ENCODE measurements at places on chromosomes 6 and 20.

DNA sequence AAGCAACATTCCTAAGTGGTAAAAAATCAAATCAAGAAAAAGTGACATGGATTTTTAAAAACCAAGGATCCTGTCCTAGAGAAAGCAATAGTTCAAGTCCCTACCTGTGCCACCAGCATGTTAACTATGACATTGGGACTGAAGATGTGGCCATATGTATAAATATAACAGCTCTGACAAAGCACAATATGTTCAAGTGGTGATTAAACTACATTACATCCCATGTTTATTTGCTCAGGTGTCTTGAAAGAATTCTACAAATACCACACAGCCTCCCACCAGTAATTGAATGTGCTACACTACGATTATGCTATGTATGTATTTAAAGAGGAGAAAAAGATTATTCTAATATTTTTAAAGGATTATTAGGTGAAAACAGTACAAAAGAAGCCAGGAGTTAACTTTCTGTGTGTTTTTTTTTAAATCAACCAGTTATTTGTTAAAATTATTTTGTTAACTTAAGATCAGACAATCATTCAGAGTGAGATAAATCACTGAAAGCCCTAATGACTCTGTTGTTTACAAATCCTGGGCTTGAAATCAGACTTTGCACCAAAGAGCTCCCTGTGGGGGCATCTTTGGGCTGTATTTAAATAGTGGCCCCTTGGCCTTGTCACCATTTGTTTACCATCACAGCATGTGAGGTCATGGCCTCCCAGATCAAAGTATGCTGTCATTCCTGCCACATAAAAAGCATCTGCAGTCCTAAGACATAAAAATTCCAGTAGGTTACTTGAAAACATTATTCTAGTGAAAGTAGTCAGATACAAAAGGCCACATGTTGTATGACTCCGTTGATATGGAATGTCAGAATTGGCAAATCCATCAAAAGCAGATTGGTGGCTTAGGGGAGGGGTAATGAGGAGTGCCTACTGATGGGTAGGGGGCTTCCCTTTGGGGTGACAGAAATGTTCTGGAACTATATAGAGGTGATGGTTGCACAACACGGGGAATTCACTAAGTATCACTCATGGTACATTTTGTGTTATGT is 17.1 kb downstream of the TTLL2 start:
- no peak for DNase-seq

- DNase-seq: no peak
These were observed 20.4 kb upstream of the SIRPD start for GRCh38 chr20:1577906-1578305.

GRCh38 chr20:62850333-62850974 is 11.2 kb downstream of the TCFL5 start:
- no peak for DNase-seq

- DNase-seq: no peak
These were observed 30.8 kb downstream of the SDCBP2 start for GRCh38 chr20:1298166-1298565.

GRCh38 chr20:22544462-22544861 is 39.9 kb downstream of the FOXA2 start:
- DNase-seq: no peak

GRCh38 chr20:3130051-3130600 is 29.5 kb downstream of the FASTKD5 start:
- DNase-seq: no peak

DNA sequence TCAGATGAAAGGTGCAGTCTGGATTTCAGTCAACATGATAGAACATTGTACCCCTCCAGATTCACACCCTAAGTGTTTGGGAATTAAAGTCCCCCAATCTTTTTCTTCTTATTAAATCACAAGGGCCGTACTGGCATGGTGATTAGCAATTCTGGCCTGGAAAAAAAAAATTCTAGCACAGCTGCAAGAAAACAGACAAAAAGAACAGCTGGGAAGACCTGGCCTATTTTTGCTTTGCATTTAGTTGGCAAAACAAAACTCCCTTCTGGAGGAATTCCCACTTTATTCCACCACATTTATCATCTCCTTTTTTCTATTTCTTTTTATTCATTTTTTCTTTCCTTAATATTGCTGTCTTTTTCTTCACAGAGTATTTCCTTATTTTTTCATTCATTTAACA is 39.8 kb upstream of the AKAP12 start:
- DNase-seq: no peak

DNA sequence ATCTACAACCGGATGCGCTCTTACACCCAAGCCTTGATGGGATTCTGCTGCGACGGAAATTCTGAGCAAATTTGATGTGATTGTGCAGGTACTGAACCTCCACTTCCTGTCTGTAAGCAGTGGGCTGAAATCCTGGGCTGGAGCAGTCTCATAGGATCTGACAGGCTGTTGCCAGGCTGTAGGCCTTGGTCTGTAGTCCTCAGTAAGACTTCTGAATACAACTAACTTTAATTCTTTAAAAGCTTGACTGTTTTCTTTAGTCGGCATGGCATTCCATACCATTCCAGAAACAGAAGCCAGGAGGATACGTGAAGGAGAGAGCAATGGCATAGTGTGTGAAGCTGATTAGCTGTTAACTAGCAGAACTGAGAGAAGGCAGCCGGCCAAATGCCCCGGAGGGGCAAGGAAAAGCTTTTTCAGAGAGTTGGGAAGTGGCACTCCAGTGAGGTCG is 68.3 kb downstream of the ADTRP start:
- peak; percentile 22 for DNase-seq

GRCh38 chr6:50826803-50827202 is 8.1 kb downstream of the TFAP2B start:
- no peak for DNase-seq

- DNase-seq: no peak
These were observed 30.5 kb downstream of the NPEPL1 start for GRCh38 chr20:58722877-58723627.

- DNase-seq: no peak
These were observed 13.6 kb upstream of the PPP1R16B start for GRCh38 chr20:38791940-38792339.

DNA sequence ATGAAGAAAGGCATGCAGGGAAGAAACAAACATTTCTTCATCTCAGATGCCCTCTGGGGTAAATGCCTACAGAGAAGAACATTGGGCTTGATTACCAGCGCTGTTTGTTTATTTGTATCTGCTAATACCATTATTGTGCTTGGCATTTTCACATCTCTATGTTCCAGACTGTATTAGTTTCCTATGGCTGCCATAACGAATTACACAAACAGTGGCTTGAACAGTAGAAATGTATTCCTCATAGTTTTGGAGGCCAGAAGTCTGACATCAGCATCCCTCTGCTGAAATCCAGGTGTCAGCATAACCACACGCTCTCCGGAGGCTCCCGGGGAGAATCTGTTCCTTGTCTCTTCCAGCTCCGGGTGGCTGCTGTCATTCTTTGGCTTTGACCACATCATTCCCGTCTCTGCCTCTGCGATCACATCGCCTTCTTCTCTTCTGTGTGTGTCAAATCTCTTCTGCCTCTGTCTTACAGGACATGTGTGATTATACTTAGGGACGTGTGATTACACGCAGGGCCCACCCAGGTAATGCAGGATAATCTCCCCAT is 241.6 kb upstream of the SUPT3H start:
- no peak for DNase-seq

GRCh38 chr6:143068001-143068400 is 7.3 kb downstream of the AIG1 start:
- no peak for DNase-seq

- no peak for DNase-seq
These were observed 187.1 kb upstream of the PHACTR1 start for GRCh38 chr6:12529364-12530019.

DNA sequence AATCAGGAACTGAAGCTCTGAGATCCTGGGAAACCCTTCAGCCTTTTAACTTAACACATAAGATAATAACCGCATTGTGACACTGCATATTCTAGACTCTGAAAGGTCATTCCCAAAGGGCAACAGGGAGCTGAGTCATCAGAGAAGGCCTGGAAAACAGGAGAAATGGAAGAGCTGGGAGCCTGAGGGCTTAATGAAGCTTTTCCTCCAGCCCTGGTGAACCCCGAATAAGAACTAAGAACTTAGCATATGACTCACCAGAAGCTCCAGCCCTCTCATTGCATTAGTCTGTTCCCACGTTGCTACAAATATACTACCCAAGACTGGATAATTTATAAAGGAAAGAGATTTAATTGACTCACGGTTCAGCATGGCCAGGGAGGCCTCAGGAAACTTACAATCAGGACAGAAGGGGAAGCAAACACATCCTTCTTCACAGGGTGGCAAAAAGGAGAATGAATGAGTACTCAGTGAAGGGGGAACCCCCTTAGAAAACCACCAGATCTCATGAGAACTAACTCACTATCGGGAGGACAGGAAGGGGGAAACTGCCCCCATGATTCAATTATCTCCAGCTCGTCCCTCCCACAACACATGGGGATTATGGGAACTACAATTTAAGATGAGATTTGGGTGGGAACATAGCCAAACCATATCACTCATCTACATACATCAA is 648.5 kb downstream of the TFAP2A start:
- DNase-seq: no peak

GRCh38 chr6:140061110-140062042 is 686.9 kb upstream of the CITED2 start:
- DNase-seq: no peak

GRCh38 chr6:15689586-15690482 is 27.0 kb upstream of the DTNBP1 start:
- no peak for DNase-seq

- DNase-seq: no peak
These were observed 31.3 kb upstream of the MRGBP start for GRCh38 chr20:62765021-62765420.
